ENCODE measurements at places on chromosomes 7 and 10. TPM values are rescaled to one million over a fixed set of nuclear protein-coding genes. Genes with fewer than 3 reads are reported as not detected.

DNA sequence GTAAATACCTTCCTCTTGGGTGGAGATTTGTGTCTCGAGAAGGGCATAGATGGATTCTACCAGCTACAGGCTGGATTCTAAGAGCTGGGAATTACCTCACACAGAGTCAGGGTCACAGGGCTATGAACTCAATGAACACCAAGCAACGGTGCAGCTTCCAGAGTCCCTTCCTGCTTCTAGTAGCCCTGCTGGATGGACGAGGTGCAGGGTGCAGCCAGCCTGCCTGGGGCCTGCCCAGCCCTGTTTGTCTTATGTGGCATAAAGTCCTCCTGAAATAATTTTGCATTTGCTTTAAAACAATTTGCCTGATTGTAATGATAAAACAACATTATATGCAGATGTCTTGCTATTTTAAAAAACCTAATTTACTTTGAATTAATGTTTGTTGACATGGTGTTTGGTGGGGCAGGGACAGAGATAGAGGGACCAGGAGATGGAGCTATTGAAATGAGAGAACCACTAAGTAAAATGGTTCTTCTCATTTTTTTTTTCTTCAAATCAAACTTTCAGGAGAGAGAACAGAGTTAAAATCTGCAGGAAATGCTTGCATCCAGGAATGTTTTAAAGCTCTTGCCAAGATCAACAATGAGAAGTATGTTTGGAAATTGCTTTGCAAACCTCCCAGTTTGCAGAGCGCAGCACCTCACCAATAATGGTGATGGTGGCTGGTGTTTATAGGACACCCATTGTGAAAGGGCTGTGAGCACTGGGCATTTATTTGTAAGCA is 305.4 kb upstream of the PODXL start:
- DNase-seq = no peak
- H3K27me3 ChIP-seq = no peaks in the 10 kb centered on the region
- H3K4me3 ChIP-seq = no peak overlapping the region
- H3K27ac ChIP-seq = no peak overlapping the region
- H3K4me1 ChIP-seq = no peaks in the 10 kb centered on the region
- no peaks in the 10 kb centered on the region for H3K36me3 ChIP-seq

DNA sequence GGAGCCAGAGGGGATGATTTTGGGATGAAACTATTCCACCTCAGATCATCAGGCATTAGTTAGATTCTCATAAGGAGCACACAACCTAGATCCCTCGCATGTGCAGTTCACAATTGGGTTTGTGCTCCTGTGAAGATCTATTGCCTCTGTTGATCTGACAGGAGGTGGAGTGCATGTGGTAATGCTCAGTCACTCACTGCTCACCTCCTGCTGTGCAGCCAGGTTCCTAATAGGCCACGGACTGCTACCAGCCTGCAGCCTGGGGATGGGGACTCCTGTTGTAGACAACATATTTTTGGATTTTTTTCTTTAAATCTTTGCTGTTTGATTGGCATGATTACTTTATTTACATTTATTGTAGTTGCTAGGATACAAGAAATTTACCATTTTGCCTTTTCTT is 765.0 kb downstream of the INHBA start:
- H3K27ac ChIP-seq = no peak overlapping the region
- no peaks in the 10 kb centered on the region for H3K36me3 ChIP-seq
- no peak overlapping the region for H3K4me3 ChIP-seq

The DNMBP gene
- polyA plus RNA-seq = 10.0 TPM

DNA sequence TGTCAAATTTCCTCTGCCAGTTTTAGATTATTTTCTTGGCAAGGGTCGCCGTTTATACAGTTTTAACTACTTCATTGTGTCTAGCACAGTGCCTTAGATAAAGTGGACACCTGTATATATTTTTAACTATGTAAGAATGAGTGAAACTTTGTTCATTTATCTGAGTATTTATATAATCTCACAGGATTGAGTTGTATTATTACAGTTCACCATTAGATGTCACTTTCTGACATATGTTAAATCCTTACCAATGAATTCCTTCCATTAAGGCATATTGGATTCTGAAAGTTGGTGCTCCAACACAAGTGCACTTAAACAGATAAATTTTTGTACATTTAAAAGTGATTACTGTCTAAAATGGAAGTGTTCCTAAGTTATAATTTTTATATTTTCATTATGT is 43.0 kb downstream of the ZMYND11 start:
- DNase-seq = peak; percentile 17
- no peak overlapping the region for H3K4me3 ChIP-seq
- no peaks in the 10 kb centered on the region for H3K4me1 ChIP-seq

GRCh38 chr7:149770728-149771636 is 2.4 kb downstream of the ZNF467 start:
- H3K4me3 ChIP-seq = peak overlapping the region; percentile 44
- peak overlapping the region; percentile 60 for H3K27ac ChIP-seq
- peaks cover 11% of the 10 kb centered on the region for H3K4me1 ChIP-seq
- peaks cover 22% of the 10 kb centered on the region for H3K27me3 ChIP-seq
- peaks cover 5% of the 10 kb centered on the region for H3K36me3 ChIP-seq

All from thymus (tissue), 14 donors.